ENCODE measurements at places on chromosomes 7 and 10. TPM values are rescaled to one million over a fixed set of nuclear protein-coding genes. Genes with fewer than 3 reads are reported as not detected.

DNA sequence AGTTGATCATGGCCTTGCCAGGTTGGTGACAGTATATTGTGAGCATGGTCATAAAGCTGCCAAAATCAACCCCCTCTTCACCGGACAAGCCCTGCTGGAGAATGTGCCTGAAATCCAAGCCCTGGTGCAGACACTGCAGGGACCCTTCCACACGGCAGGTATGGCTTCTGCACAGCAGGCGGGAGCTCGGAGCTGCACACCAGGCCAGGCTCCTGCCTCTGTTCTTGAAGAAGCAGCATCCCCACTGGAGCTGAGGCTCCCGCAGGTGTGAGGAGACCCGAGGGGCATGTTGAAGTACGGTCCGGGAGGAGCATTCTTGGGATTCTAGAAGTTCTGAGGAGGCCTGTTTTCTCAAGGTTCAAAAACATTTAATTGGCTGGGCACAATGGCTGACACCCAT, 12.7 kb downstream of the DHTKD1 start:
- H3K4me3 ChIP-seq: no peak overlapping the region
- H3K4me1 ChIP-seq: peaks cover 4% of the 10 kb centered on the region
- no peaks in the 10 kb centered on the region for H3K27me3 ChIP-seq
- no peak for DNase-seq
- no peak overlapping the region for H3K27ac ChIP-seq

- peaks cover under 1% of the 10 kb centered on the region for H3K36me3 ChIP-seq
- H3K27ac ChIP-seq: no peak overlapping the region
- H3K4me3 ChIP-seq: no peak overlapping the region
- peaks cover 4% of the 10 kb centered on the region for H3K4me1 ChIP-seq
- H3K27me3 ChIP-seq: peaks cover 53% of the 10 kb centered on the region
- no peak for DNase-seq
These were observed 32.1 kb downstream of the CNPY1 start for GRCh38 chr7:155514296-155514695.

GRCh38 chr10:74912682-74913081, 86.3 kb downstream of the KAT6B start:
- H3K4me3 ChIP-seq: no peak overlapping the region
- no peaks in the 10 kb centered on the region for H3K27me3 ChIP-seq
- DNase-seq: no peak
- H3K36me3 ChIP-seq: peaks cover 4% of the 10 kb centered on the region

DNA sequence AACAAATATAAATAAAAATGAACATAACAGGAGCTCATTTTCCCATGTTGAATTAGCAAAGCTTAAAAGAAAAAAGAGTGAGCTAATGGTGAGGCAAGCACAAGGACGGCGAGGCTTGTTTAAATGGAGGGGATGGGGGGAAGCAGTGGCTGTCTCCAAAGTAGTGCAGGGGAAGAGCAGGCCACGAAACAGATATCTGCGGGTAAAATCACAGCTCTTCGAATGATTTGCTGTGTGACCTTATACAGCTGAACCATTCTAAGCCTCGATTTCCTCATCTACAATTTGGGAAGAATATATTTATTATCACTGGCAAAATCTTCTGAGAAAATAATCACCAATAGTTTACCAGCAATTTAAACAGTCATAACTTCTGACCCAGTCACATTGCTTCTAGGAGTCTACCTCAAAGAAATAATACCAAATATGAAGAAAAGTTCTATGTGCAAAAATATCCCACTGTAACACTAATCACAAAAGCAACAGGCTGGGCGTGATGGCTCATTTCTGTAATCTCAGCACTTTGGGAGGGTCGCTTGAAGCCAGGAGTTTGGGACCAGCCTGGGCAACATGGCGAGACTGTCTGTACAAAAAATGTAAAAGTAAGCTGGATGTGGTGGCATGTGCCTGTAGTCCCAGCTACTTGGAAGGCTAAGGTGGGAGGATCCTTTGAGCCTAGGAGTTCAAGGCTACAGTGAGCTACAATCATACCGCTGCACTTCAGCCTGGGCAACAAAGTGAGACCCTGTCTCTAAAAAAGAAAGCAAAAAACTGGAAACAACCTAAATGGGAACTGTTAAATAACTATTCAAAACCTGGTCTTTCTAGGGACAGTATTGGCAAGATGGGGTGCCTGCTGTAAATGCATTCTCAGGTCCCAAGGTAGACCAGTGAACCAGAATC, 63.1 kb upstream of the ASAH2 start:
- H3K27me3 ChIP-seq: no peaks in the 10 kb centered on the region
- peaks cover 17% of the 10 kb centered on the region for H3K4me1 ChIP-seq
- peaks cover 33% of the 10 kb centered on the region for H3K36me3 ChIP-seq
- H3K27ac ChIP-seq: no peak overlapping the region

DNA sequence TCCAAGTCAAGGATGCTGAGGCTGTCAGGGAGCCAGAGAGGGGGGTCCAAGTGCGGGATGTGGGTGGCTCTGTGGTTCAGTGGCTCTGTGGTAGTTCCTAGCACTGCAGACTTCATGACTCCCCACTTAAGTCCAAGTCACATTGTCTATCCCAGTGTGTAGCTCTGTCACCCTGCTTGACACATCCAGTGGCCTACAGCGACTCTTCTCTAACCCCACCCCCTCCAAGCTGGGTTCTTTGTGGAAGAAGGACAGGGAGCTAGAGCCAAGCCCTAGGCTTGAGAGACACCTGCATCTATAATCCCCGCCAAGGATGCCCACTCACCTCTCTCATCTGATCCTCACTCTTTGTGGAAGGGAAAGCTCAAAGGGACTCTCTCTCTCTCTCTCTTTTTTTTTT, 57.6 kb downstream of the ADCYAP1R1 start:
- no peaks in the 10 kb centered on the region for H3K4me1 ChIP-seq
- H3K27me3 ChIP-seq: no peaks in the 10 kb centered on the region
- no peak overlapping the region for H3K27ac ChIP-seq
- no peak for DNase-seq
- H3K36me3 ChIP-seq: no peaks in the 10 kb centered on the region

DNA sequence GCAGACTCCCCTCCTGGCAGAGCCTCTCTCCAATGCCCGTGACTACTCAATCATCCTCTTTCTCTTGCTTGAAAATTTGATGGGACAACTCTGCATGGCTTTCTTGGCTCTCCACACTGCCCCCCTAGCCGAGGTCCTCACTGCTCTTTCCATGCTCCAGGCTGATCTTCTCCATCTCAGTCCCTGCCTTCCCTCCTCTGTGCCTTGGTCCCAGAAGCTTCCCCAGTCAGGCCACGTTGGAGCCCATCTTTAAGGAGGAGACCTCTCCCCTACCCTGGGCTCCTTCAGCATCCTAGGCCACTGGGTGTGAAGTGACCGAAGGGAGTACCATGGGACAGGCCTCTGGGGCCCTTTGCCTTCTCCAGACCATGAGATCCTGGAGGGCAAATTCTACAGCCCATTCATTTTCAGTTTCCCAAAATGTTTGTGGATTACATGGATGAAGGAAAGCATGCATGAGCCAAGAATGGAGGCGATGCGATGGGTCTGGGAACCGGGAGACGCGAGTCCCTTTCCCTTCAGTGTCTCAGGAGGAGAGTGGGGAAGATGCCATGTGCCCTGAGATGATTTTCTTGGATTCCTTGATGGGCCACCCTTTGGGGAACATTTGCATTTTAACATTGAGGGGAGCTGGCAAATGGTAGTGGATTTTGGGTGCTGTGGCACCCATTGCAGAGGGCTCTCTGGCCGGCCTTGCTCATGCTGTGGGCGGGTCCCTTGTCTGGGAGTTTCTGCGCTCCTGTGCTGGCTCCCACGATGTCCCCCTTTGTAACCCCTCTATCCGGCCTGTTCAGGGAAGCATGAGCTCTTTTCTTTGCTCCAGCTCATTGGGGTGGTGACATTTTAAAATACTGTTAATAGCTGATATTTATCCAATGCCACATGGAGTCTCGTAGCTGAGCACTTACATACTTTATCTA, 376.6 kb downstream of the RPS24 start:
- H3K36me3 ChIP-seq: no peaks in the 10 kb centered on the region
- H3K4me1 ChIP-seq: peaks cover 4% of the 10 kb centered on the region

GRCh38 chr10:110045772-110046171, 38.0 kb downstream of the ADD3 start:
- H3K4me1 ChIP-seq: peaks cover 20% of the 10 kb centered on the region
- no peak for DNase-seq
- H3K36me3 ChIP-seq: peaks cover 43% of the 10 kb centered on the region
- no peaks in the 10 kb centered on the region for H3K27me3 ChIP-seq
- no peak overlapping the region for H3K4me3 ChIP-seq

DNA sequence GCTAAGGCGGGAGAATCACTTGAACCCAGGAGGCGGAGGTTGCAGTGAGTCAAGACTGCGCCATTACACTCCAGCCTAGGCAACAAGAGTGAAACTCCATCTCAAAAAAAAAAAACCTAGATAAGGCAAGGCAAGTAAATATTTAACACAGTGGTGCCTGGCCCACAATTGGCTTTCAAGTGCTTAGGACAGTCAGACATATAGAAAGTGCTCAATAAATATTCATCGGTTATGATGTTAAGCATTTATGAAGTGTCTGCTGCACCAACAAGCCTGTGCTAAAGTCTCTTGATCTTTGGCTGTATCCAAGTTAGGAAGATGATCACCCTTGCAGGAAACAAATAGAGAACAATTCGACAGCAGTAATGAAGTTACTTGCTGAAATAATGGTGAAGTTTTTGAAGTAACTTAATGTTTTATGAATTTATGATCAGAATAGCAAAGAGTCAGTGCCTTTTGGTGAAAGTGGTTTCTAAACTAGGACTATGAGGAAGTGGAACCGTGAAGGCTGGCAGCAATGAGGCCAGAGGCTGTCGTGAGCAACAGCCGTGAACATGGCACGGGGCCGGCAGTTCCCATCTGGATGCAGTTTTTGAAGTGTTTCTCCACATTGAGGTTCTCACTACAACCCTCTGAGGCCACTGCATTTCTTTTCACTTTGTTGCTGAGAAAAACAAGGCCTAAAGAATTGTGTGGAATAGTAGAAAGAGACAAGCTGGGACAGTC, 48.1 kb upstream of the GATA3 start:
- no peak overlapping the region for H3K27ac ChIP-seq
- peaks cover 17% of the 10 kb centered on the region for H3K36me3 ChIP-seq
- H3K4me1 ChIP-seq: no peaks in the 10 kb centered on the region
- peak; percentile 31 for DNase-seq
- no peak overlapping the region for H3K4me3 ChIP-seq

ELOVL3 gene
- 0.14 TPM for total RNA-seq

NUTM2D gene
- 2.1 TPM for total RNA-seq

NEURL1 gene
- 2.8 TPM for total RNA-seq

ERVW-1 gene
- total RNA-seq: not detected

GIMAP5 gene
- total RNA-seq: 44.4 TPM

PNLIPRP3 gene
- total RNA-seq: not detected

AUTS2 gene
- total RNA-seq: 2.1 TPM

TRPV5 gene
- total RNA-seq: not detected

PPP1R3C gene
- total RNA-seq: 0.21 TPM

ASB10 gene
- not detected for total RNA-seq

UPK3BL1 gene
- 23.0 TPM for total RNA-seq

TCAF2 gene
- 34.7 TPM for total RNA-seq
